Lung (tissue), 17 donors: ENCODE measurements at places on chromosomes 2 and 18.
A peak's percentile ranks its signal among the peaks of the same experiment; 100 is the strongest.

GRCh38 chr2:71078624-71079023 lies 10.2 kb downstream of the NAGK start:
- no peak for DNase-seq

DNA sequence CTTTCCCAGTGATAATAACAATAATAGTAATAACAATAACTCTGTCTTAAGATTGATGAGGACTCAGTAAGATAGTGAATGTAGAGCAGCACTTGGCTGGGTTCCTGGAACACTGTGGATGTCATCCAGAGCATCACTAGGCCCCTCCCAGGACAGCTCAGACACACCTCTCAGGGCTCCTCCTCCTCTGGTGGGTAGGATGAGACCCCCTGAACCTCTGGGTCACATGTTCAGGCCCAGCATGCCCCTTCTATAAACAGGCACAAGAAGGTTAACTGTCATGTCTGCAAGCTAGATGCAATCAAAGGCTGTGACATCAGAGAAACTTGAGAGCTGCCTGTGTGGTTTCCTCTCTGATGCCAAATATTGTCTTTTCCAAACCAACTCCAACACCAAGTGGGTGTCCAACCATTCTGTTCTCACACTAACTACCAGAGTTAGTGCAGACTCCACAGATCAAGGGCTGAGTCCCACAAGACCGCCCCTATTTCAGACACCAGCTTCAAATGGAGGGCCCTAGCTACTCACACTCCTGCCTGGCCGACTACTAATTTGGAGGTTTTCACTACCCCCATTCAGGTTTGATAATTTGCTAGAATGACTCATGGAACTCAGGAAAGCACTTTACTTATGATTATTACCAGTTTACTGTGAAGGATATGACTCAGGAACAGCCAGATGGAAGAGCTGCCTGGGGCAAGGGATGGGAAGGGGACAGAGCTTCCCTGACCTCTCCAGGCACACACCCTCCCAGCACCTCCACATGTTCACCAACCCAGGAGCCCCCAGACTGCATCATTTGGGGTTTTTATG lies 46.4 kb upstream of the BZW1 start:
- DNase-seq, result peak; percentile 63

DNA sequence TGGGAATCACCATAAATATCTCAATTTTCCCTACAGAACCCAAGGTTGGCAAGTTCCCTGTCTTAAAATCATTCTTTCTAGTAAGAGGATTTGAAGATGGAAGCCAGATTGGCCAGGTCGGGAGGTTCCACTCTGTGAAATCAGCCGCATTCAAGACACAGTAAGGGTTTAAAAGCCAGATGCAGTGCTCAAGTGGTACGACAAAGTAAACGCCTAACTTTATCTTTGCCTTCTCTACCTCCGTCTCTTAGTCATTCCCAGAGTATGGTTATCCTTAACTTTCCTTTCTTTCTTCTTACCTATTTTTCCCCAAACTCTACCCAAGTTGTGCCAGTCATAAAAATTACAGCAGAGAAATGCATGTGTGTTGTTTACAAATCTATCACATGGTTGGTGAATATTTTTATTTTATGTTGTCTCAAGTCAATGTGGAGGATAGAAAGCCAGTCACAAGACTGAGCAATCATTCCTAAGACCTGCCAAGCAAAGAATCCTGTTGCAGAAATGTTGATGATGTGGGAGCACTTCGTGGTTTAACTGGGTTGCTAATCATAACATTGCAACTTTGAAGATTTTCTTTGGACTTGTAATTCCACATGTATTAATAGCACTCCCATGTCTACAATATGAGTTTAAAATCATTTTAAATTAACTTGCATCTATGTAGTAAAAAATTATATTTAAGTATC lies 62.6 kb downstream of the SLC40A1 start:
- no peak for DNase-seq

DNA sequence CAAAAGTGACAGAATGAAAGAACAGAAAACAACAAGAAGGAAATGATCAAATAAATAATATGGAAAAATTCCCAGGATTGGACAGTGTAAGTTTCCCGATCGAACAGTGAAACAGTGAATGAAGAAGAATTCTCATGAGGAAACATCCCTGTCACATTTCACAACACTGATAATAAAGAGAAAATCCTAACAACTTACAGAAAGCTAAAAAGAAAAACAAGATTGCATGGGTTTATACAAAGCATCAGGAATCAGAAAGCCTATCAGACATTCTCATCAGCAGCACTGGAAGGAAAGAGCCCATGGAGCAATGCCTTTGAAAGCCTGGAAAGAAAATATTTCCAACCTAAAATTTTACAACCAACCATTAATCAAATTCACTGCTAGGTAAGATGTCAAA lies 9.9 kb upstream of the COL6A3 start:
- DNase-seq, result no peak

DNA sequence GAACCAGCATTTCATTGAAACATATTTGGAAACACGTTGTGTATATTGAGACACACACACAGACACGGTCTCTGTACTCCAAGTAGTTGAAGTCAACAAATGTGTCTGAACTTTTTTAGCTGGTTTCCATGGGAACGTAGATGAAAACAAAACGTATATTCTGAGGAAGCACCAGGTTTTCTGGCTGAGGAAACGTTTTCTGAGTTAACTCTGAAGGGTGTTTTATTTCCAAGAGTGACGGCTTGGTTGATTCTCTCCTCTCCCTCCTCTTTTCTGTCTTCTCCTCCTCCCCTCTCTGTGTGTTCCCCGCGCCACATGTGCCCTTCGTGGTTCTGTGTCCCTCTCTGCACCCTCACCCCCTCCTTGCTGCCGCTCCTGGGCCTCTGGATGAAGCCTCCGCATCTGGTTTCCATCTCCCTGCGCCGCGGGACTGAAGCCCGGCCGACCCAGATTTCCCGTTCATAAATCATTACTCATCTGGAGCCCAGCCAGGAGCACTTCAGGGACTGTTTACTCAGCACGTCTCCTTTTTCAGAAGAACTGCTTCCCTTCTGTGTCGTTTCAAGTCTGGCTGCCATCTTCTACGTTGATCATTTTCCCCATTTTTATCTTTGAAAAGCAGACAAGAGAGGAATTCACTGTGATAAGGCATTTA lies 122.7 kb downstream of the COL6A3 start:
- DNase-seq, result peak; percentile 100

- DNase-seq, result no peak
These were observed 32.1 kb upstream of the EVA1A start for GRCh38 chr2:75592888-75593287.

DNA sequence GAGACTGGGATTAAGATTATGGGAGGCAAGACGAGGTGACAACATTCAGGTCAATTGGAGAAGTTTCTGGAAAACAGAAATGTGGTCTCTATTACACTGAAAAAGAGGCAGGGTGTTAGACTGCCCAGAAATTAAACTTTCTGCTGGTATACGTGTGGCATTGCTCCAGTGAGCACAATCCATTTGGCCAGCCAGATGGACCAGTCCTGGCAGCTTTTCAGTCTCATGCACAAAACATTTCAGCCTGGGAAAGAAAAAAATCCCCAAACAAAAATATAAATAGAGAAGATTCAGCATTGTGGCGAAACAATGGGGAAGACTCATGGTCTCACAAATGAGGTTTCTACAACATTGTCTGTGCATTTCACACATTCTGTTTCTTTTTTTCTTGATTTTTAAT lies 113.9 kb downstream of the HNMT start:
- DNase-seq, result no peak

DNA sequence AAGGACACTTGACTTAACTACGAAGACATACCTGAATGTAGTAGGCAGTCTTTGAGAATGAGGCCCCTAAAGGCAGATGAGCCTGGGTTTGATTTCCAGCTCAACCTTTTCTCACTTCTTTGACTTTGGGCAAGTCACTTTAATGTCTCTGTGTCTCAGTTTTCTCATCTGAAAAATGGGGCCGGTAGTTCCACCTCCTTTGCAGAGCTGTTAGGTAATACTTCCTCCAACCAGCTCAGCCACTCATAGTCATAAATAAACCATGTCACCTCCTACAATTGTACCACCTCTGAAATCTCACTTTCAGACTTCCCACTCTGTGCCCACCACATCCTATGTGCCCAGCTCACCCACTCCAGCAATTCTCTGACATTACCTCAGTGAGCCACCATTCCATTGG lies 10.4 kb downstream of the ARHGAP25 start:
- DNase-seq, result no peak

GRCh38 chr2:159807183-159808031 lies 9.4 kb upstream of the CD302 start:
- peak; percentile 52 for DNase-seq

DNA sequence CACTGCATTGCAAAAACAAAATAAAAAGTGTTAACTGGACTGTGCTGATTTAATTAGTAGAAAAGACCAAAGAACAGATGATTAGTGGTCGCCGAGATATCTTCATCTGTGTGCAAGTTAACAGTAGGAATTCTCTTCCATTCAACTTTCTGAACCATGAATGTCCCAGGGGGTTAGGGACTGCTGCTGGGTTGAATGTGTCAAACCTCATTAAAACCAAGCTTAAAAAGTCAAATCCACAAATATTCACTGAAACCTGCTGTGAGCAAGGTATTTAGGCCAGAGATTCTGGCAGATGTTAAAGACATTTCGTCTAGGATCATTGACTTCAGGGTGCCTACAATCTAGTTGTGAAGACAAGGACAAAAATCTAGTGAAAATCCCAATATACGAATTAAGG lies 58.7 kb downstream of the STPG4 start:
- DNase-seq, result no peak

GRCh38 chr2:158637357-158637756 lies 157.8 kb upstream of the DAPL1 start:
- DNase-seq, result peak; percentile 42

DNA sequence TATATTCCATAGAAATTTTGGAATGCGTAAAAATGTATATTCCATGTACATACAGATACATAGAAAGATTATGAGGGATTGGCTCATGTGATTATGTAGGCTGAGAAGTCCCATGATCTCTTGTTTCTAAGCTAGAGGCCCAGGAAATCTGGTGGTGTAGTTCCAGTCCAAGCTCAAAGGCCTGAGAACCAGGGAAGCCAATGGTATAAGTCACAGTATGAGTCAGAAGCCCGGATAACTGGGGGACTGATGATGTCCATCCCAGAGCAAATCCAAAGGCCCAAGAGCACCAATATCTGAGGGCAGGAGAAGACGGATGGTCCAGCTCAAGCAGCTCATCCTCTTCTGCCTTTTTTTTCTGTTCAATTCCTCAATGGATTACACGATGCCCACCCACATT lies 385.0 kb upstream of the KLHL29 start:
- DNase-seq, result no peak

DNA sequence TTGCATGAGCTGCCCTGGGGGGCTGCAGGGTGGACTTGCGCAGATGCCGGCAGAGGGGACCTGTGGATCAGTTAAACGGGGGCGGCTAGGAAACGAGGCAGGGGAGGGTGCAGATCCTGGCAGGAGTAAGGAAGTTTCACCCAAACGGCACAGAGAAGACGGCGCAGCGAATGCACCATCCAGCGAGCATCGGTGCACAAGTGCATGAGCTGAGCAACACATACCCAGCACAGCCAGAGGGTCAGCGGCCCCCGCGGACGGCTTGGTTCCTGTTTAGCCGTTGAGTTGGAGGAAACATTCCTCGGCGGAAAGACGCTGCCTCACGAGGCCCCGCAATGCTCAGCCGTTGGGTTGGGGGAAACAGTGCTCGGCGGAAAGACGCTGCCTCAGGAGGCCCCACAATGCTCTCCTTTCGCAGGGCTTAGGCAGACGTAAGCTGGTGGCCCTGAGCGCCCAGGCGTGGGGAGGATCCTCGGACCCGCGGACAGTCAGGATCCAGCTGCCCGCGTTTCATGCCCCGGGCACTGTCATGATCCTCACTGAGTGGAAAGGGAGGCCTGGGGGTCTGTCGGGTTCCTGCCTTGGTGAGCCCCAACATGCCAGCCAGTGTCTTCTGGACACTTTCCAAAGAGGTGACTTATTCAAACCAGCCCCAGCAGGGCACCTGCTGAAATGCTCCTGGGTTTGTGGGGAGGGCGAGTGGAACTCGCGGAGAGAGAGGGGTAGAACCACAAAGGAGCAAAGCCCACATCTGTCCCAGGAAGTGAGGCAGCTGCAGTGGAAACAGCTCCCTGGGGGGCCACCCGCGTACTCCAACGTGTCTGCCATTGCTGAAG lies 86.3 kb downstream of the NDUFA10 start:
- DNase-seq, result no peak

GRCh38 chr2:241112592-241112991 lies 10.5 kb upstream of the MTERF4 start:
- no peak for DNase-seq

DNA sequence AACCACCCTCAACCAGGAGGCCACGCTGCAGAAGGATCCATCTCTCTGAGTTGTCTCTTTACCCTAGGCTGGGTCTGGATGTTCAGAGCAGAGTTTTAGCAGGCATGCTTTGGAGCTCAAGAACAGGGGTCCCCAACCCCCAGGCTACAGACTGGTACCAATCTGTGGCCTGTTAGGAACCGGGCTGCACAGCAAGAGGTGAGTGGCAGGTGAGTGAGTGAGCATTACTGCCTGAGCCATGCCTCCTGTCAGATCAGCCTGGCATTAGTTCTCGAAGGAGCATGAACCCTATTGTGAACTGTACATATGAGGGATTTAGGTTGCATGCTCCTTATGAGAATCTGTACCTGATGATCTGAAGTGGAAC lies 172.5 kb downstream of the UXS1 start:
- no peak for DNase-seq

GRCh38 chr2:30348825-30349224 lies 98.2 kb upstream of the LCLAT1 start:
- no peak for DNase-seq

DNA sequence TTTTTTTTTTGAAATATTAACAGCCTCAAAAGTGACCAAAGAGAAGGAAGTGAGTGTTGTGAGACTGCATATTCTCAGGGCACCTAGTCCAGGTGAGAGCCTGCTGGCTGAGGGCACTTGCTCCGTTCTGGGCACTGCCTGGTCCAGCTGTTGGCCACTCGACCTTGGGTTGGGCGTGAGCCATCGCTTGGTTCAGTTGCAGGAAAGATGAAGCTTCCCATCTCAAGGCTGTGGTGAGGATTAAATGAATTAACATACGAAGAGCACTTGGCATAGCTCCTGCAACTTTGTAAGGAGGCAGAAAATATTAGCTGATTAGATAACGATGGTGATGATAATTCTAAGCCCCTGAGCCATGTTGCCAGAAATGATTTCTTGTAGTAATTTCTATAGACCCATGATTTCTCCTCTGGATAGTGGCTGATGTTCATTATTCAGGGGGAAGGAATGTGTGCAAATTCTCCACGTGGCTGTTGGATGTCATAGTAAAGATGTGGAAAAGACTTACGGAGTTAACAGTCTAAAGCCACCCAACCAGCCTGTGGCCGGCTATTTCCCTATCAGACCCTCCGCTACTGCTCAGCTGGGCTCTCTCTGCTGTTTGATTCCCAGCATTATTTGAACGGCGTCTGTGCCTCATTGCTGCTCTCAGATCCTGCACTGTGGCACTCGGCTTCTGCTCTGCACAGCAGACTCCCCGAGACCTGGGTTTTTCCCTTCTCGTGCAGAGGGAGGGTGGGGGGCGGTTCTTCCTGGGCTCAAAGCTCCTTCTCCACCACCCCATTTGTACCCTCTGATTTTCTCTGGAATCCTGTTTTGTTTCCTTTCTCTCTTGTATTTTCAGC lies 221.1 kb downstream of the GALR1 start:
- no peak for DNase-seq
